ENCODE measurements at places on chromosomes 6 and 20.

DNA sequence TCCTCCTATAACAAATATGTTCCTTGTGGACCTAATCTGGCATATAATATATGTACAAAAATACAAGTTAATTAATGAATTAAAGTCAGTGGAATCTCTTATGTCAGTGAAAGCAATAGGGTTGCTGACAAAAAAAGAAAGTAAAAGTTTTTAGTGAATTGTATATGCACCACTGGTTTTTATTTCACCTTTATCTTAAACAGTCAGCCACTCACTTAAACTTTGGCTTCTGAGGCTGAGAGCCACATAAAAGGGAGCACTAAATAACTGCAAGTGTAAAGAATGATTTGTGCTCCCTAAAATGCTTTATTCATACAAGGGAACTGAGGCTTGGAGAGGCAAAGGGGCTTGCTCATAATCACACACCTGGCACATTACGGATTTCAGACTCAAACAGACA lies 9.9 kb upstream of the F13A1 start:
- DNase-seq, result no peak

- DNase-seq, result no peak
Observed at GRCh38 chr6:110399219-110400071, 15.9 kb downstream of the DDO start.

DNA sequence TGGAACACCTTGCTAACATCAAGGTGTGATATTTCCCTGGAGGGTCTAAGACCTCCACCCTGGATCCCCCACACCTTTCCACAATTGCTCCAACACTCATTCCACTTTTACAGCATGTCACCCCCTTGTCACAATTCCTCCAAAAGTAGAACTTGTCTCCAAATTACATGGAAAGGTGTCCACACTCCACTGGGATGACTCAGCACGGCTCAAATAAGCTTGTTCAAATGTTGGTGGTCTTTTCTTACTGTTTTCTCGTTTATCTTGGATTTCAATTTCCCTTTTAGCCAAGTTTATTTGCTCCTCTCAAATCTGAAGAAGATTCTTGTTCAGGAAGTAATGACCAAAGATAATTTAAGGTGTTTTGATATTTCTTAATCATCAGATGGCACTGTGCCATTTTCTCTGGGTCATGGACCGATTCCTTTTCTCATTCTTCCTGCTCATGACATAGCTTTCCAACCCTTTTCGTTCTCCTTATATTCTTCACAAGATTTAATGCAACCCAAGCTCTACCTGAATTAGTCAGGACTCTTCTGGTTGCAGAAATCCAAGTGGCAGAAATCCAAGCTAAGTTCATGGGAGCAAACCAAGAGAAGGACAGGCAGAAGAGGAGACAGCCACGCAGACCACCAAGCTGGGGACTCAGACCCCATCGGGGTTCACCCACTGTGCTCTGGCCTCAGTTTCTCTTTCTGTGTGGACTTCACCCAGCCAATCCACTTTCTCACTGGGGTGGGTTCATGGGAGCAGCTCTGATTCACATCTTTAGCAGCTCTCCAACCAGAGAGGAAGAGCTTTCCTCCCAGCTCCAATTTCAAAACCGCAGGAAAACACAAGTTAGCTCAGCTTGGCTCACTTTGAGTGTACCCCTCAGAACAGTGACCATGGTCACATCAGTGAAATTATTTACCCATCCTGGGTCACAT lies 110.5 kb upstream of the CDYL start:
- peak; percentile 30 for DNase-seq

- DNase-seq, result no peak
Observed at GRCh38 chr20:5181492-5181891, 54.7 kb downstream of the CDS2 start.

GRCh38 chr20:38471245-38471644 lies 1.4 kb upstream of the RALGAPB start:
- no peak for DNase-seq

- DNase-seq, result no peak
Observed at GRCh38 chr6:31762356-31762755, at the start of gene SAPCD1. SAPCD1 (plus strand) TSS chr6:31762656; CDS start chr6:31763055, 399 bp downstream.

DNA sequence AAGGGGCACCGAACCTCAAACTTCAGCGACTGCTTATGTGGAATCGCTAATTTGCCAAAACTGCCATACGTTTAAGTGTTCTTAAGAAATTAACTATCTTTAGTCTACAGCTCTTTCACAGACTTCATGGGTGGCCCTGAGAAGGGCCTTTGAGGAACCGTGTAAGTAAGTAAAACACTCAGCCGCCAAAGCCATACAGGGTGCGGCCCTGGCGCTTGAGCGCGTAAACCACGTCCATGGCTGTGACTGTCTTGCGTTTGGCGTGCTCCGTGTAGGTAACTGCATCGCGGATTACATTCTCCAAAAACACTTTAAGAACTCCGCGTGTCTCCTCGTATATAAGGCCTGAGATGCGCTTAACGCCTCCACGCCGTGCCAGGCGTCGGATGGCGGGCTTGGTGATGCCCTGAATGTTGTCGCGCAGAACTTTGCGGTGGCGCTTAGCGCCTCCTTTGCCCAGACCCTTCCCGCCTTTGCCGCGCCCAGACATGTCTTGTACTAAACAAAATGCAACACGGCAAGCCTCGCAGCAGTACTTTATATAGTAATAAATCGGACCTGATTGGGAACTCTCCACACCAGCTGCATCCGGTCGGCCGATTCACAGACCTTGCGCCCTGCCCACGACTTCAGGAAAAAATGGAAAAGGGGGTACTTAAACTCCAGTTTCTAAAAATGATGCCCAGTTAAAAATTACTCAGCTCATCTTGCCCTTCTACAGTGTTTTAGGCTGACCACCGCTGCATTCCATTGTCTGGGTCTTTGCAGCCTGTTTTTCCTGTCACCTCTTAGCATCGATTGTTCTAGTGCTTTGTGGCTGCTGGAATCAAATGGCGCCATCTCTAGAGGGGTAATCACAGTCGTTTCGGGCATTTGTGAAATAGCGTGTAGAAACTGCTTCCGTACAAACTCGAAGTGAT lies 38.9 kb downstream of the OR2B2 start:
- DNase-seq, result peak; percentile 92

- no peak for DNase-seq
Observed at GRCh38 chr20:828987-829386, 4.5 kb upstream of the FAM110A start.

- no peak for DNase-seq
Observed at GRCh38 chr6:5450073-5450472, 188.8 kb downstream of the FARS2 start.

GRCh38 chr6:16759181-16759645 lies 2.0 kb downstream of the ATXN1 start:
- DNase-seq, result no peak

DNA sequence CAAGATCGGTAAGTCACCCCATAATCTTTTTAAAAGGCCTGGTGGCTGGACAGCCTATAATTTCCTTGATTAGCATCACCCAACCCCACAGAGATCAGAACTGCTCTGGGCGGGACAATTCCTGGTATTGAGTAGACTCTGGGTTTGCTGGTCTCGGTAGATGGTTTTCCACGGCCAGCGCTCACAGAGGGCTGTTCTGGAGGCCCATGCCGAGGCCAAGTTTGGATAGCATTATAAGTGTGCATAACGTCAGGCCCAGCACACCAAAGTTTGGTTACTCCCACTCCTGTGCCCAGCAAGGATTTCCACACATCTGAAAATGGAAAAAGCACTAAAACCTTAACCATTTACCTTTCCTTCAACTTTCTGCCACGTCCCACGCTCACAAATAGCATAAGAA lies 104.7 kb upstream of the RREB1 start:
- no peak for DNase-seq

DNA sequence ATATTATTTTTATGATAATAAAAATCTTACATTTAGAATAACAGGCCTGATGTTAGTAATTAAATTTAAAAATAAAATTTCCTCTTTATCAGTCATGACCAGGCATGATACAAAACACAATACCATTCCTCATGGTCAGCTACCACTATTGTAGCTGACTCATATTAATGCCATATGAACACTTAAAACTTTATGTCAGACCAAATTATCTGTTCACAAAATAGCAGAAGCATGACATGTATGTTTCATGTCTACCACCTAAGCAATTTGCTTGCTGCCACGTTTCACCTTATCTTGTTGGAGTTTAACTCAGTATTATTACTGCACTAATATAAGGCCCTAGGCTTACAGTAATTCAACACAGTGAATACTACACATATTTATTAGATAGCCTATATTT lies 65.7 kb downstream of the HTR1B start:
- peak; percentile 15 for DNase-seq

GRCh38 chr6:136506124-136506799 lies 44.0 kb downstream of the MAP7 start:
- no peak for DNase-seq

Measured in fibroblast of skin of abdomen (primary cell).